ENCODE measurements at places on chromosomes 11 and 22.

DNA sequence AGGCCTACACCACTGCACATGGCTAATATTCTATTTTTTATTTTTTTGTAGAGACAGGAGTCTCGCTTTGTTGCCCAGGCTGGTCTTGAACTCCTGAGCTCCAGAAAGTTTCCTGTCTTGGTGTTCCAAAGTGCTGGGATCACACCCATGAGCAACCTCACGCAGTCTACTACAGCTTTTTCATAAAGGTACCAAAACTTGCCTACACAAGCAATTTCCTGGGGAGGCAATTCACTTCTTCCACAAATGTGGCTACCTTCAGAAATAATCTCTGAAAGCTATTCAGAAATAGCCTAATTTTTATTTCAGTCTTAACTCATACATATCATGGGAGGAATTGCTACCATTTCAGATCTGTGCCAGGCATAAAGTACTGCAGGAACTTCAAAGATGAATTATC, 11.4 kb downstream of the SLC35F2 start:
- no peak for DNase-seq

- no peak for DNase-seq
Measured at GRCh38 chr11:31233425-31233824, 136.1 kb downstream of the DCDC1 start.

DNA sequence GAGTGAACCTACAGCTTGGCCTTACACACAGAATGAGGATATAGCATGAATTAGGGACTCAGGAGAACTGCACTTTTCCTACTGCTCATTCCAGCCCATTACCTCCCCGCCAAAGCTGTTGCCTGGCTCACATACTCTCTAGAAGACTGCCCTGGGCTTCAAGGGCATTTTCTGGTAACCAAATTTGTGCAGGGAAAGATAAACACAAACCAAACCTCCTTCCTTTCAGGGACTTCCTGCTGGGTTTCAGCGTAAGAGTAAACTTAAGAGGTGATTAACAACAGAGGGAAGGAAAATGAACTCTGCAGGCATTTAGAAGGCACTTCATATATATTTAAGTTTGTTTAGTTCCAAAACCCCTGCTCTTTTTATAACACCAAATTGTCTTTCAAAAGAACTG, 194.9 kb downstream of the SWAP70 start:
- DNase-seq = no peak

DNA sequence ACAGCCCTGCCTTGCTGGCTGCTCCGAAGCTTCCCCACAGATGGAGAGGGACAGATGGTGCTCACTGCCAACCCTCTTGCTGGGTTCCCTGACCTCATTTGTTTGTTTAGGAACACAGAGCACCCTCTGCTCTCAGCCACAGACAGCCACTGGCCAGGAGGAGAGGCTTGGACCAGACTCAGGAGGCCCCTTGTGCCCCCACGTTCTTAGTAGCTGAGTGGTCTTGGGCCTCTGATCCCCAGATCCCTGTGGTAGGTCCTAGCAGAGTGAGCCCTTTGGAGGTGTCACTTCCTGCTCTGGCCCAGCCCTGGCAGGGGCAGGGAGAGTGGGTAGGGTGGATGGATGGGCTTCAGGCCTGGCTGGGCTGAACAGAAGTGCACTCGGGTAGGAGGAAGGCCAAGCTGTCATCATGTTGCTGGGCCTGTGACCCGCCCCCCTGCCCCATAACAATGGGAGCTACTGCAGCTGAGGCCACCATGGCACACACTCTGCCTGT, 84.0 kb downstream of the DHCR7 start:
- DNase-seq = no peak

- peak; percentile 19 for DNase-seq
Measured at GRCh38 chr11:2390725-2391151, 9.8 kb upstream of the TSSC4 start.

Data from non-pigmented ciliary epithelial cell (primary cell).